ENCODE measurements at places on chromosomes 4 and X.

DNA sequence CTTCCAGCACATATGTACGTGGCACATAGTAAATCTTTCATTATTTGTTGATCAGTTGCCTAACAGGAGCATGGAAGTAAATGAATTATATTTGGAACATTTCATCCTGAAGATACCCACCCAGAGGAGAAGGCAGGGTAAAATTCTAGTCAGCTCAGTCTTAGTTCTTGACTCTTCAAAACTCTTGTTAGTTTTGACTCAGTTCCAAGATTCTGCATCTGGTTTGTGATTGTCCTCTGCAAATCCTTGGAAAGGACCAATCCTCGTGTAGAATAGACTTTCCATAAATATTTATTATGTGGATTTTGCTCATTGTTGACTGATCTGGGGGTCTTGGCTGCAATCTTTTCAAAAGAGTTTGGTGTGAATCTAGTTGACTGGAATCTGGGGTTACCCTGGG, 257.5 kb upstream of the FAT1 start:
- DNase-seq, result no peak
- H3K4me1 ChIP-seq, result no peaks in the 10 kb centered on the region
- no peaks in the 10 kb centered on the region for H3K27me3 ChIP-seq
- H3K36me3 ChIP-seq, result no peaks in the 10 kb centered on the region
- H3K4me3 ChIP-seq, result no peak overlapping the region
- H3K27ac ChIP-seq, result no peak overlapping the region

GRCh38 chr4:177803151-177803550, 360.9 kb upstream of the AGA start:
- H3K4me1 ChIP-seq, result no peaks in the 10 kb centered on the region
- no peak overlapping the region for H3K4me3 ChIP-seq
- no peak overlapping the region for H3K27ac ChIP-seq
- H3K36me3 ChIP-seq, result no peaks in the 10 kb centered on the region

GRCh38 chr4:186248643-186249042, 17.3 kb upstream of the F11 start:
- peak overlapping the region; percentile 55 for H3K4me3 ChIP-seq
- no peak for DNase-seq
- peak overlapping the region; percentile 99 for H3K27ac ChIP-seq
- peaks cover 13% of the 10 kb centered on the region for H3K4me1 ChIP-seq
- H3K36me3 ChIP-seq, result peaks cover 11% of the 10 kb centered on the region

GRCh38 chr4:46354701-46355262, 35.1 kb downstream of the GABRA2 start:
- H3K27me3 ChIP-seq, result no peaks in the 10 kb centered on the region
- DNase-seq, result no peak
- no peaks in the 10 kb centered on the region for H3K4me1 ChIP-seq
- H3K36me3 ChIP-seq, result no peaks in the 10 kb centered on the region
- no peak overlapping the region for H3K27ac ChIP-seq

- no peaks in the 10 kb centered on the region for H3K4me1 ChIP-seq
- no peak overlapping the region for H3K4me3 ChIP-seq
- H3K36me3 ChIP-seq, result no peaks in the 10 kb centered on the region
- no peak for DNase-seq
- H3K27me3 ChIP-seq, result no peaks in the 10 kb centered on the region
- no peak overlapping the region for H3K27ac ChIP-seq
Observed at GRCh38 chr4:4990857-4991540, 28.3 kb downstream of the CYTL1 start.

DNA sequence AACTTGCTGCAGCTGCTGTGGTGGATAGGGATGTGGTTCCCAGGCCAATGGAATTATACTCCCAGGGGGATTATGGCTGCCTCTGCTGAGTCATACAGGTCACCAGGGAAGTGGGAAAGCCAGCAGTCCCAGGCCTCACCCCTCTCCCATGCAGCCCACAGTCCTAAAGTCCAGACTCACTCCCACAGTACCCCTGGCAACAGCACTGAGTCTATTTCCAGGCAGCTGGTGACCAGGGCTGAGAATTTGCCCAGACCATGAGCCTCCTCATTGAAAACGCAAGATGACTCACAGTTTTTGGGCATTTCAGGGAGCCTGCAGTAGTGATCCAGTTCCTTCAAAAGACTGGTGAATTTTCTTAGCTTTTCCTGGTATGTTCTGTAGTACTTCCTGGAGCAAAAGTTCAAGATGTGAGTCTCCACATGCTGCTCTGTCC, 137.6 kb downstream of the NPNT start:
- DNase-seq, result no peak
- H3K4me1 ChIP-seq, result 0 out of 2 replicates have a peak, but pooled peaks cover 4% of the 10 kb centered on the region
- H3K27me3 ChIP-seq, result no peaks in the 10 kb centered on the region
- peaks cover 21% of the 10 kb centered on the region for H3K36me3 ChIP-seq
- H3K27ac ChIP-seq, result no peak overlapping the region

GRCh38 chrX:47484885-47485284, 1.9 kb upstream of the ZNF41 start:
- peaks cover 6% of the 10 kb centered on the region for H3K36me3 ChIP-seq
- H3K27me3 ChIP-seq, result no peaks in the 10 kb centered on the region
- H3K27ac ChIP-seq, result no peak overlapping the region
- no peaks in the 10 kb centered on the region for H3K4me1 ChIP-seq
- no peak for DNase-seq

Measured in H9 (cell line).